Activated naive CD4-positive, alpha-beta T cell treated with anti-CD3 and anti-CD28 coated beads for 36 hours (primary cell): ENCODE measurements at places on chromosomes 2 and 18. TPM values are rescaled to one million over a fixed set of nuclear protein-coding genes. Genes with fewer than 3 reads are reported as not detected.

DNA sequence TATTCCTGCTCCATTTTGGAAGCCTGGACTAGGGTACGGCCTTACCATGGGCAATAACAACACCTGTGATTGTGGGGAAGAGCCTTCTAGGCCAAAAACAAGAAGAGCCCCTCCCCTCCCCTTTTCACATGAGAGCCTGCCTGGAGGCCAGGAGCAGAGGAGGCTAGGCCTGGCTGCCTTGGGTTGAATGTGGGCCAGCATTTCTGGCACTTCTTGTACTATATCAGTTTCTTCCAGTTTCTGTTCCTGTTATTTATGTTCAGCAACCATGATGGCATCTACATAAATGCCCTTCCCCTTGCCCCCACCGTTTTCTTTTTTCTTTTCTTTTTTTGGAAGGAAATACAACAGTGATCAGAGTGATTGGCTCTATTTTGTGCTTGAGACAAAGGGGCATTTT is 58.4 kb downstream of the KCTD18 start:
- no peaks in the 10 kb centered on the region for H3K27me3 ChIP-seq
- H3K4me1 ChIP-seq = peaks cover 48% of the 10 kb centered on the region
- DNase-seq = no peak
- H3K27ac ChIP-seq = no peak overlapping the region

DNA sequence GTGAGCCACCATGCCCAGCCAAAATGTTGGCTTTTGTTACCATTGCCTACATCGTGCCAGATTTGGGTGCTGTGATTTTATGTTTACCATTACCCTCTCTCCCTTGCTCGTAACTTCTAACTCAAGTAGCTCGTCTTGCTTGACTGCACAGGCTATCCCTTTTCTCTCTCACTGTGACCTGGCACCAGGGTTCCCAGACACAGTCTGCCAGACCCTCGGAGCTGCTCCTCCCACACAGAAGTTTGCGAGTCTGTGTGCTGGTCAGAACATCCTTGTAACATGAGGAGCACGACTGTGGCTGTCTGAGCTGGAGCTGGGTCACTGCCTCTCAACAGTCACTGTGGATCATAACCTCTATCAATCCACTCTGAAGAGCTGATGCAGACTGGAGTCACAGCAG is 152.5 kb upstream of the ACKR3 start:
- no peaks in the 10 kb centered on the region for H3K36me3 ChIP-seq
- no peak for DNase-seq
- no peak overlapping the region for H3K27ac ChIP-seq
- H3K4me1 ChIP-seq = no peaks in the 10 kb centered on the region
- peaks cover 9% of the 10 kb centered on the region for H3K27me3 ChIP-seq

The SERPINB7 gene
- not detected for total RNA-seq

The SYT4 gene
- total RNA-seq = not detected

The C1QL2 gene
- total RNA-seq = not detected

The CFAP221 gene
- total RNA-seq = not detected

The SPHKAP gene
- not detected for total RNA-seq

DNA sequence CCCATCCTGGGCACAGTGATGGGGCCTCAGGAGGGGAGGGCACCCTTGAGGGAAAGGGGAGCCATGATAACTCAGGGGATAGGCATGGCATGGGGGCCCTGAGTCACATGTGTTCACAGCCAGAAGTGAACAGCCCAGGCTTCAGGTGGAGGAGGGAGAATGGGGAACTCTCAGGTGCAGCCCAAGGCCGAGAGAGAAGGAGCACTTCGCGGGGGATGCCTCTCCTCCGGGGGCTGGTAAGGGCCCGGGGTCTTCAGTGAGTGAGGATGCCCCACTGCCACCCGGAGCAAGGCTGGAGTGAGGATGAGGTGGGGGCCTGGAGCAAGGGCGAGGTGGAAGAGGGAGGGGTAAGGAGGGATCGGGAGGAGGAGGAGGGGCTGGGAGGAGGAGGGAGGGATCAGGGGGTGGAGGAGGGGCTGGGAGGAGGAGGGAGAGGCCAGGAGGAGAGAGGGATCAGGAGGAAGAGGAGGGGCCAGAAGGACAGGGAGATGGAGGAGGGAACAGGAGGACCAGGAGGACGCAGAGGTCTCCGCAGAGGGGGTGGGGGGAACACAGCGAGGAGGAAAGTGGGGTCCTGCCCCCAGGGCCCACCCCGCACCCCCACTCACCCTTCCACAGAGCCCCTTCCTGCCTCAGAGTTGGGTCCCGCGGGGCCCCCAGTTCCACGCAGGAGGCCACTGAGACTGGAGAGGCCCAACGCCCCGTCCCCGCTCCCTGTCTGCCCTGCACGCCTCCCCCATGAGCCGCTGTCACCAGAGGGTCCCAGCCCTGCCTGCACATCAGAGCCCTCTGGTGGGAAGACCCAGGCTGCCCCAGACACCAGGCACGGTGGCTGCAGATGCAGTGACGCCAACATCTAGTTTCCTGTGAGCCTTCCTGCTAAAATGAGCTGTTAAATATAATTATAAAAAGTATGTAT is 42.8 kb downstream of the RAMP1 start:
- peak; percentile 46 for DNase-seq
- peak overlapping the region; percentile 20 for H3K27ac ChIP-seq
- H3K4me3 ChIP-seq = no peak overlapping the region

- no peaks in the 10 kb centered on the region for H3K36me3 ChIP-seq
- peak; percentile 56 for DNase-seq
- H3K27me3 ChIP-seq = no peaks in the 10 kb centered on the region
- no peak overlapping the region for H3K4me3 ChIP-seq
Observed at GRCh38 chr2:238108423-238109183, 8.5 kb downstream of the ESPNL start.

The ZEB2 gene
- 4.9 TPM for total RNA-seq

DNA sequence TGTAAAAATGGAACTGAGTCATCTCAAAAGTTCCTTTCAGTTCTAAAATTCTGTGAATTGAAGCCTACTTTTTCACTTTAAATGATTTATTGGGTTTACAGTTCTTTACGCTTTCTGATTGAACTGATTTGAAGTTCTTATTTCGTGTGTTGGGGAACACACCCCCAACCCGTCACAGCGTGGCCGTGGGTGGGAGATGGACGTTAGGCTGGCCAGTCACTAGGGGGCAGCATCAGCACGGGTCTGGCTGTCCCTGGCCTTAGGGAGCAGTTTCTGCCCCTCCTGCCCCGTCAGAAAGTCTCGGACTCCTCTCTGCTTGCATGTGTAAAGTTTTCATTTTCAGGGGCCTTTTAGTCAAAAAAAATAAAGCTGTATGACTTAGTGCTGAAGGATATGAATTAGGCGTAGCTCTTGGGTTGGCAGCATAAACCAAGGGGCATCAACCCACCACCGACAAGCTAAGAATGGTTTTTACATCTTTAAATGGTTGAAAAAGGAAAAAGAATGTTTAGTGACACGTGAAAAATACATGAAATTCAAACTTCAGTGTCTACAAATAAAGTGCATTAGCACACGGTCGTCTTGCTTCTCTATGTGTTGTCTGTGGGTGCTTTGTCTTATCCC is 63.4 kb downstream of the ZCCHC2 start:
- H3K4me3 ChIP-seq = peak overlapping the region; percentile 50
- peaks cover 11% of the 10 kb centered on the region for H3K36me3 ChIP-seq
- peak overlapping the region; percentile 92 for H3K27ac ChIP-seq
- peak; percentile 87 for DNase-seq
- H3K27me3 ChIP-seq = no peaks in the 10 kb centered on the region

The SCN7A gene
- not detected for total RNA-seq

DNA sequence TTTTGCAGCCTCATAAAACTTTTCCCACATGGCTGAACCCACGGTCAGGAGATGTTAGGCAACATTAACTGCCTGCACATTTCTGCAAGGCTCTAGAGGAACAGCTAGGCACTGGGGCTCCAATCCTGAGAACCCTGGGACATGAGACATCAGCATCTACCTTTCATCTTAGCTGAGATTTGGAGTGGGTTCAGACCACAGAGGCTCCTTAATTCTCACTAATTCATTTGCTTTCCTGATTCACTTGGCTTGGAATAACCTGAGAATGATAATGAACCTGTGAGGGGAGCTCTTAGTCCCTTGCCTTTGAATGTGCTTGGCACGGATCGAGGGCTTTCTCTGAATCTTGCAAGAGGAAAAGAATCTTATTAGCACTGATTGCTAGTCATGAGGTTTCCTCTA is 266.2 kb downstream of the FIGN start:
- H3K4me3 ChIP-seq = no peak overlapping the region
- H3K36me3 ChIP-seq = no peaks in the 10 kb centered on the region
- no peak overlapping the region for H3K27ac ChIP-seq
- DNase-seq = no peak
- peaks cover 3% of the 10 kb centered on the region for H3K27me3 ChIP-seq
- no peaks in the 10 kb centered on the region for H3K4me1 ChIP-seq

- no peak overlapping the region for H3K4me3 ChIP-seq
- no peaks in the 10 kb centered on the region for H3K27me3 ChIP-seq
- no peak for DNase-seq
- peaks cover 37% of the 10 kb centered on the region for H3K4me1 ChIP-seq
- peaks cover 11% of the 10 kb centered on the region for H3K36me3 ChIP-seq
Observed at GRCh38 chr2:74052732-74053710, 68.3 kb downstream of the TET3 start.

The SLC40A1 gene
- 3.8 TPM for total RNA-seq

GRCh38 chr2:1970341-1970740 is 226.0 kb upstream of the PXDN start:
- H3K4me3 ChIP-seq = no peak overlapping the region
- no peak overlapping the region for H3K27ac ChIP-seq
- no peaks in the 10 kb centered on the region for H3K27me3 ChIP-seq
- no peaks in the 10 kb centered on the region for H3K4me1 ChIP-seq

GRCh38 chr2:237603718-237604362 is 13.3 kb upstream of the RAB17 start:
- DNase-seq = peak; percentile 82
- H3K36me3 ChIP-seq = no peaks in the 10 kb centered on the region
- peak overlapping the region; percentile 68 for H3K27ac ChIP-seq
- no peaks in the 10 kb centered on the region for H3K27me3 ChIP-seq
- H3K4me1 ChIP-seq = peaks cover 18% of the 10 kb centered on the region

DNA sequence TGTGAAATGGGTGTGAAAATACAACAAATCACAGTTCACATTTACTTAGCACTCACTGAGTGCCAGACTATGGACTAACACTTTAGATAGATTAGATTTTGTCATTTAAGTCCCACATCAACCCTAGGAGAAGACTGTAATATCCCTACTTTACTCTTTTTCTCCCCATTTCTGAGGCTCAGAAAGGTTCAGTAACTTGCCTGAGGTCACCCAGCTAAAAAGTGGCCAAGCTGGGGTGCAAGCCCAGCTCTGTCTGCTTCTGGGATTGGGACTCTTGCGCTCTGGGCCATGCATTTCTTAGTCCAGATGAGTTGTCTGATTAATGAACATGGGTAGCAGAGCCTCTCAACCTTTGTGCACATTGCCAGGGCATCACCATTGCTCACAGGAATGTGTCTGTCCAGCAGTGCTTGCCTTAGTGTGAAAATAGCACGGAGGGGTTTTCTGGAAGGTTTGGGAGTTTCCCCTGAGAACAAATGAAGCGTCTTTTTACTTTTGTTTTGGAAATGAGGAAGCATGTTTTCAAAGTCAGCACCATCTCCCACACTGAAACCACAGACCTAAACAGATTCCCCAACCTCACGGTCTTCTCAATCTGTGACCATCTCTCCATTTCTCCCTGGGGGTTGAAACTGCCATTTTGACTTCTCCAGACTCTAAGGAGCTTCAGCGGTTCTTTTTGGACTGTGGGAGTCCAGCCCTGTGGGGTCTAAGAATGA is 31.9 kb downstream of the NRP2 start:
- DNase-seq = peak; percentile 28
- no peaks in the 10 kb centered on the region for H3K36me3 ChIP-seq
- H3K27me3 ChIP-seq = peaks cover 3% of the 10 kb centered on the region
- no peak overlapping the region for H3K27ac ChIP-seq

- H3K4me1 ChIP-seq = peaks cover 44% of the 10 kb centered on the region
- peak overlapping the region; percentile 78 for H3K4me3 ChIP-seq
Observed at GRCh38 chr2:127887082-127887775, 1.5 kb upstream of the AMMECR1L start.

DNA sequence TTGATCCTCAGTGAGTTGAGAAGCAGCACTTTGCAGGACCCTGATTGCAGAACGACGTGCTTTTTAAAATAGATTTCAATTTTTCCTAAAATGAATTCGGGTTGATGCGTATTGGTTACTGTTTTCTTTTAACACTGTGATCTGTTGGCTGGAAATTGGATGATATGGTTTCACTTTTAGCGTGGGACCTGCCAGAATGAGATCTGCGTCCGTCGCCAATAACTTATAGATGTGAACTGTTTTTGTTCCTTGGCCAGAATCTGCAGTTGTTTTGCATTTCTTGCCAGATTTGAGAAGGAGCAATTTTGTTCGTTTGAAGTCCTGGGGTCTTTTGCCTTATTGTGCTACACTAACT is 703 bp downstream of the UGGT1 start:
- no peaks in the 10 kb centered on the region for H3K27me3 ChIP-seq
- DNase-seq = peak; percentile 12
- peaks cover 5% of the 10 kb centered on the region for H3K36me3 ChIP-seq
- peak overlapping the region; percentile 86 for H3K27ac ChIP-seq

- DNase-seq = no peak
- no peak overlapping the region for H3K27ac ChIP-seq
- no peak overlapping the region for H3K4me3 ChIP-seq
- no peaks in the 10 kb centered on the region for H3K27me3 ChIP-seq
Observed at GRCh38 chr2:143480601-143481236, 351.5 kb downstream of the ARHGAP15 start.

DNA sequence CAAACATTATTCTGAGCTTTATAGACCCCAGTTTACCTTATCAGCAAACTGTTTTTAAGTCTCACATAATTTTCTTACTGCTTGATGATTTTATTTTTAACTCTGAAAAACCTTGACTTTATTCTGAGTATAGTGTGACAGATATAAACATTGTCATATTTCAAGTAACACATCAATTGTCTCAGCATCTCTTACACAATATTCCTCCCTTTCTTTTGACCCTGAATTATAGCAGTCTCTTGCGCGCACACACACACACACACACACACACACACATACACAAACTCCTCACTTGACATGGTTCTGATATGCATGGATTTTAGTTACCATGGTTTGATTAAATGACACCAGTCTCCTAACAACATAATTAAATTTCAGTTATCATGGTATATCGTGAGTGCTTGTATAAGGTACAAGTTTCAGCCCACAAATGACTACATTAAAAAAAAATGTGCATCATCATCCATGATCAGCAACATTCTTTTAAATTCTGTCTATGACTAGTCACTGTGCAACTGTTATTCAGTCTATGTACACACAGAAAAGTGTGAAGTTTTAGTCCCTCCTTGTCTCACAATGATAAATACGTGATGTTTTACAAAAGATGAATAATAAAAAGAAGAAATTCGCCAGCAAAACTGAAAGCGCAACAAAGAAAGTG is 39.5 kb upstream of the TACR1 start:
- H3K4me1 ChIP-seq = no peaks in the 10 kb centered on the region
- H3K27me3 ChIP-seq = no peaks in the 10 kb centered on the region
- no peak for DNase-seq
- no peak overlapping the region for H3K27ac ChIP-seq

DNA sequence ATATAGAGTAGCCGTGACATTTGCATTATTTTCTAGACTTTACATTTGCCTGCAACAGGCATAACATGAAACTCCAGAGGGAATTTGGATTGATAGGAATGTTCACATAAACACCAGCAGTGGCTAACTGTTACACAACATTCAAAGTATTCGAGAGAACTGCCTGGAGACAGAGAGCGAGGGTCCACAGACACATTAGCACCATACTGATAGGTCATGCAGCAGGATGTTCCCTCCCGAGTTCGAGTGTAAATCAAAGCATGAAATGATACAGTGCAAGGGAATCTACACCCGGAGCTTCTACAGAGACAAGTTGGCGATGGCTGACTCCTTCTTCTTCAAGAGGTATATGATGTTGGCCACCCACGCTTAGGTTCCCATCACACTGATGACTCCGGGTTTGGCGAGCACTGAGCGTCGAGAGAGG is 89.5 kb downstream of the COL6A3 start:
- H3K4me1 ChIP-seq = no peaks in the 10 kb centered on the region
- no peak overlapping the region for H3K27ac ChIP-seq
- H3K36me3 ChIP-seq = no peaks in the 10 kb centered on the region
- no peak overlapping the region for H3K4me3 ChIP-seq
